Stimulated activated CD8-positive, alpha-beta memory T cell treated with anti-CD3 and anti-CD28 coated beads, Interleukin-7, amount 100 ng/mL, for 1 hour (primary cell): ENCODE measurements at places on chromosomes 1 and 21.

- DNase-seq, result no peak
Measured at GRCh38 chr1:182332261-182333060, 59.1 kb downstream of the GLUL start.

DNA sequence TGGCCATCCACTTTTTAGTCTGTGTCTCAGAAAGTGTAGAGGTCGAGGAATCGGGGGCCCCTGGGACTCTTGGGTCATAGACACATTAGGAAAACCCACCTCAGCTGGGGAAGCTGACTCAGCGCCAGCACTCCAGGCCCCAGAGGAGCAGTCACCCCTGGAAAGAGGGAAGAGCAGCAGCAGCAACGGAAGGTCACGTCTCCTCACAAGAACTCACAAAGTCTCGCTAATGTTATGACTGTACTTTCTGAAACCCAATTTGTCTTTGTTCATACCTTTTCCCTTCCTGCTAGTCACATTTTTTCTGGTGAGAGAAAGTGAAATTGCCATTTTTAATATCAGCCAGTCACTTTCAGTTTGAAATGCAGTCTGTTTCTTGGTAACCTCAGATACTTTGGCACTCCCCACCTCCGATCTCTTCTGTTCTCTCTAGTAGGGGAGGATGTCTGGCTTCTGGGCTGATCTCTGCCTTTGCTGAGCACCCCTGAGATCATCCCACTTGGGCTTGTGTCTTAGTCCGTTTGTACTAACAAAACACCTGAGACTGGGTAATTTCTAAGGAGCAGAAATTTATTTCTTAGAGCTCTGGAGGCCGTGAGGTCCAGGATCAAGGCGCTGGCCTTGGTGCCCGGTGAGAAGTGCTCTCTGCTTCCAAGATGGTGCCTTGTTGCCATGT lies 6.0 kb upstream of the NLRP3 start:
- DNase-seq, result no peak

- no peak for DNase-seq
Measured at GRCh38 chr1:157724537-157725220, 24.1 kb upstream of the FCRL3 start.

- DNase-seq, result no peak
Measured at GRCh38 chr1:223242382-223242955, 99.4 kb upstream of the TLR5 start.

DNA sequence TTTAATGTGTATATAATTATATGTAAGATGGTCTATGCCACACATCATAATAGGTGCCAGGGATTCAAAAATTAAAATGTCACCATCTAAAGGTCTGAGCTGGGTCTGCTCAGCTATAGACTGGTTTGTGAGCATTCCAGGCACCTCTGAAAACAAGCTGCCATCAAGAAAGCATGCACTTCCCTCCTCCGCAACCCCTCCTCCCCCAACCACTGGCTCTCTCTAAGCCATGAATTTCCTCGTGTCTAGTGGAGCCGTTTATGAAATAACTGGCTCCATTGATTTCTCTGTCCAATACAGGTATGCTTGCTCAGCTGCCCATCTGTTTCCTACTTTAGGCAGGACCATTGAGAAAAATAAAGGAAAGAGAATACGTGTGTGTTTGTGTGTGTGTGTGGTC lies 522.6 kb upstream of the PLXNA2 start:
- DNase-seq, result no peak

- DNase-seq, result no peak
Measured at GRCh38 chr1:89149229-89149628, 23.3 kb upstream of the GBP2 start.

DNA sequence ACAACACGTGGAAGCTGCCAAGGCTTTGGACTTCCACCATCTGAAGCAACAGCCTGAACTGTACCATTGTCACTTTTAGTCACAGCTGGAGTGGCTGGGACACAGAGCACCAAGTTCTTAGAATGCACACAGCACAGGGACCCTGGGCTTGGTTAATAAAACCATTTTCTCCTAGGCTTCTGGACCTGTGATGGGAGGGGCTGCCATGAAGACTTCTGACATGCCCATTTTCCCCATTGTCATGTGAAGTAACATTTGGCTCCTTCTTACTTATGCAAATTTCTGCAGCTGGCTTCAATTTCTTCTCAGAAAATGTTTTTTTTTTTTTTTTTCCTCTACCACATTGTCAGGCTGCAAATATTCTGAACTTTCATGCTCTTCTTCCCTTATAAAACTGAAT lies 138.6 kb upstream of the BRINP3 start:
- DNase-seq, result no peak

DNA sequence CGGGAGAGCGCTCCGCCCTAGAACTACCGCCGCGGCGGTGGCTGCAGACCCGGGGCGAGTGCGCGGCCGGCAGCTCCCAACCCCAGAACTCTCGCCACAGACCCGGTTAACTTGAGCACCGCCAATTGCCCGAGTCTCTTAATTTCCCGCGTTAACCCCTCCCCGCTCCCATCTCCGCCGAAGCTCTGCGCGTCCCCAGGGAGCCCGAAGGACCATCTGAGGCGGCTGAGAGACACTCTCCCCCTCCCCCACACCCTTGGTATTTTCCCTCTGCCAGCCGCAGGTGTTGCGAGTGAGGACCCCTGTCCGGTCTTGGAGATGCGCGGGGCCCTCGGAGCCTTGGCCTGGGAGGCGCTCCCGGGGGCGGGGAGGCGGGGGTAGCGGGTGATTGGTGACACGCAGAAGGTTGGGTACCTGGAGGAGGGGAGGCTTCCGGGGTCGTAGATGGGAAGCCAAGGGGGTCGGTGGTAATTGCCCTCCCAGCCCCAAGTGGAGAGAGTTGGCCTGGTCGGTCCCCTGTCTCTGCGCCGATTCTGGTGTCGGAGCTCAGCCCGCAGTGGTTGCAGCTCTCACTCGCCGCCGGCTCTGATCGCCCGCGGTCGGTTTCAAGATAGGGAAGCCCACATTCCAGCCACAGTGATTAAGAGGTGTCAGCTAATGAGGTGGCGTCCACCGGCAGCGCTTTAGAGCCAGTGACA lies 858 bp upstream of the SUSD4 start:
- no peak for DNase-seq

DNA sequence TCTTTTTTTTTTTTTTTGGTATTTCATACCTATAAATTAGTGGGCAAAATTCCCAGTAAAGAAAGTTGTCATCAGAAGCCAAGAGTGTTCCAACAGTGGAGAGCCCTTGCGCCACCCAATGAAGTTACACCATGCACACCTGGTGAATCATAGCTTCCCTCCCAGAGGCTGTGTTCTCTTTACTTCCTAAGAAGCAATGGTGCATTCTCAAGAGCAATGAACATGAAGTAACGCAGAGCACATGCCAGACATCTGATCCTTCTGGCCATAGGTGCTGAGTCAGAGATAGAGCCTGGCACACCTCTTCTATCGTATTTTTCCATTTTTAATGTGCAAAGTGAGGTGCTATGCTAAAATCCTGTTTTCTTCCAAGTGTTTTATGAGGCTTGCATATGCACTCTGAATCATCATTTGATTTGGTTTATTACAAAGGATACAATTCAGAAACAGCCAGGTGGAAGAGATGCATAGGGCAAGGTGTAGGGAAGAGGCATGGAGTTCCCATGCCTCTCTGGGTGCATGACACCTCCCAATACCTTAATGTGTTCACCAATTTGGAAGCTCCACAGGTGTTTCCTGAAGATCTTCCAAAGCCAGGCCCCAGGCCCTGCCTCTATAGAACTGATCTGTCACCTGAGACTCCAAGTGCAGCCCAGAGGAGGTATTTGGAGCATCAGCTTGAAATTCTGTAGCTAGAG lies 408.0 kb downstream of the SIPA1L2 start:
- no peak for DNase-seq

DNA sequence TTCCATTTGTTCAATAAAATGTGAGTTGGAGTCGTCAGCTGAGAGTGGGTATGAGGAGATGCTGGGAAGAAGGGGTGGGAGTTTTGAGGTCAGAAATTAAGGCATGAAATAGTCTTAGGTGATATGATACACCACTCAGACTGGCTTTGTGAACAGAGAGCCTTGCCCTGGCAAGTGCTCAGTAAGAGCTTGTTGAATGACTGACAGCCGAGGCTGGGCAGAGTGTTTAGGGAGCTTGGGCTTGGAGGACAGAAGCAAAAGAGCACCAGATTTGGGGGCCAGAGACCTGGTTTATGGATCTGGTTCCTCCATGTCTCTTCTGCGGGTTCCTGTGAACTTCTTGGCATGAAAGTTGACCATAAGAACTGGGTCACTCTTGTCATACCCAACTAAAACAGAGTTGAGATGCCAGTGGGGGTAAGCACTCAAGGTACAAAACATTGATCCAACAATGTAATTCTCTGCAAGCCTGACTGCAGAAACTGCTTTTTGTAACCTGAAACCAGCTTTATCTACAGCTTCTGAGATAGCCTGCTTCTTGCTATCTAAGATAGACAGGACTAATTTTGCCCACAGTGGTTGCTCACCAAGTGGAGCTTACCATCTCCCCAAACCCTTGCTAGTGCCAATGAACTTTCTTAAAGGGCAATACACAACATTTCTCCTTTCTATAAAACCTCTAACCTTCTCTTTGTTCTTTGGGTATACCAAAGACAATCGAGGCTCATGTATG lies 126.4 kb downstream of the TENT5C start:
- no peak for DNase-seq

DNA sequence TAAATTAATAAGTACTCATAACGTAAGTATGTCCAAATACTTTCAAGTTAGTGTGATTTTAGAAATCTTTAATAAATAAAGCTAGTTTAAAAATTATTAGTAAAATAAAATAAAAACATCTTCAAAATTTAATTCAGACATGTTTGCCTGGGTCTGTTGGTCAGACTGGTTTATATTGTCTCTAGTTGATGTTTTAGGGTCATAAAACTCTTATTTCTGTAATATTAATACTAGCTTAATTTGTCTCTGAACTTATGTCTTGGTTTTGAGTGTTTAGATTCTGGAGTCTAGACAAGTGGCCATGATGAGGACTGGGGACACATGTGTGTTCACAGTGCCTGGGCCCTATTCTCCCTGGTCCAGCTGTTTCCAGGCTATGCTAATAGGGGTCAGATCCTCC lies 184.5 kb upstream of the TNR start:
- no peak for DNase-seq

DNA sequence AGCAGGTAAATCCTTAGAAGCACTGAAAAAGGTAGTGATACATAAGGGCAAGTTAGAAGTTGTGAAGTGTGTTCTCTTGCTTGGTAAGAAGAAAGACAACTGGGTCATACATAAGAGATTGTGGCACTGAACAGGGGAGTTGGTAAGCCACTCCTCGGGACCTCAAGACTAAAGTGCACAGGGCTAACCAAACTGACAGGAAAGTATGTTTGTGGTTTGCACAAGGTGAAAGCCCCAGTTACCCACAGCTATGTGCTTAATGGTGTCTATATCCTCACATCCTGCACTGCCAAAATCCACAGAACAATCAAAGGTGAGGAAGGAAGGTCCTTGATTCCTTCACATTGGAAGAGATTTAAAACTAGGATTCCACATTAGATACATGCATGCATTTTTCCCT lies 276.5 kb downstream of the DNM3 start:
- no peak for DNase-seq

DNA sequence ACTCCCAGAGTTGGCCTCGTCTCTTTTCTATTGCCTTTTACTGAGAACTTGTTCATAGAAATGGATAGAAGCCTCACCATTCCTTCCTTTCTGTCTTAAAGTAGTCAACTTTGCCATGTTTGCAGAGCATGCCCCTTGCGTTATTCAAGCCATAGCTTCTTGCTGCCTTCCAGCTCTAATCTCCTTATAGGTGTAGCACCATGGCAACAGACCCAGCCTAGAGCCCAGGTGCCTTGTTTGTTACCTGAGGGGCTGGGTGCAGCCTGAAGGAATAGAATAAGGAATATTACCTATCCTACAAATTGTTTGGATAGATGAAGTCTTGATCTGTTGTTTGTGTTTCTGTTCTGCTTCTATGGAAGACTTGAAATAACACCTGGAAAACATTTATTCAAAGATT lies 59.9 kb downstream of the CLEC20A start:
- no peak for DNase-seq

GRCh38 chr1:20182415-20182814 lies 3.5 kb upstream of the UBXN10 start:
- DNase-seq, result no peak

- no peak for DNase-seq
Measured at GRCh38 chr1:213425376-213426030, 374.5 kb downstream of the RPS6KC1 start.

DNA sequence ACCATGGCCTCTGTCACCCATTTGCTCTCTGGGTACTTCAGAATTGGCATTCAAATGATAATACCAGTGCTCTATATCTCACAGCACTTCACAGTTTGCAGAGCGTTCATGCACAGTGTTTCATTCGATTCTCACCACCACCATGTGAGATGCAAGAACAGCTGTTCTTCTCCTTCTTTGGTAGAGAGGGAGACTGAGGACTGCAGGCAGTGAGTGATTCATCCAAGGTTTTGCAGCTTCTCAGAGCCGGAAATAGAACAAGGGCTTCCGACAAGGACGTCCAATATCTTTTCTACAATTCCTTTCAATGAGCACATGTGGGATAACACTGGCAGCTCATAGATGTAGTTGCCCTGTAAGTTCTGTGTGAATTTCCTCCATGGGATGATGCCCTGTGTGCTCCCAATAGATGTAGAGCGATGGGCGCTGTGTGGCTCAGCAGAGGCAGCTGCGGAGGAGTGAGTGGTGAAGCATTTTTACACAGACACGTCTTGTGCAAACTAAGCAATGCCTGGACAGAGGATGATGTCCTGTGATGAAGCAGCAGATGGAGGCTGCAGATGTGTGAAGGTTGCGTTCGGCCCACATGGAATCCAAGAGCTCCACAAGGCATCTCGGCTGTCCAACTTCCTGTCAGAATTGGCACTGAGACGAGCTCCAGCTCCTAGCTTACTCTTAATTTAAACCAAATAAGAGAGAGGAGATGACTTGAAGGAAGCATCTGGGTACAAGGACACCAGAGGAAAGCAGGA lies 24.9 kb downstream of the MT1HL1 start:
- no peak for DNase-seq

- no peak for DNase-seq
Measured at GRCh38 chr1:187451238-187451637, 622.5 kb downstream of the PLA2G4A start.

GRCh38 chr1:246815693-246816270 lies 91.6 kb downstream of the SCCPDH start:
- no peak for DNase-seq

GRCh38 chr1:208068908-208069307 lies 158.0 kb upstream of the CD34 start:
- DNase-seq, result no peak
